Breast epithelium (tissue), 4 donors: ENCODE measurements at places on chromosomes 6 and 20.

DNA sequence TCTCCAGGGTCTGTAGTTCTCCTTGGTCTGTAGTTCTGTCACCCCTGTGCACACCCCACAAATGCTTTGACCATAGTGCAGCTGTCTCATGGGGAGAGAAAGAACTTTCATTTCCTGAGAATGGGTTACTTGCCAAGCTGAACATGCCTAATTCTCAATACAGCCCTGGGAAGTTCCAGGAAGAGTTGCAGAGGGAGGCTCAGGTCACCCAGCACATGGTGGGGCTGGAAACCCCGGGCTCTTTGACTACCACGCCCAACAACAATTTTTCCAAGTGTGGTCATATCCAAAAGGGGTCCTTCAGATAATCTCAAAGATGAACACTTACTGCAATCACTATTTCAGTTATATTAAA is 2.2 kb upstream of the PTPRA start:
- DNase-seq: no peak
- peak overlapping the region; percentile 33 for H3K27ac ChIP-seq
- H3K36me3 ChIP-seq: no peaks in the 10 kb centered on the region
- H3K4me1 ChIP-seq: peaks cover 12% of the 10 kb centered on the region
- no peaks in the 10 kb centered on the region for H3K27me3 ChIP-seq

- no peak overlapping the region for H3K27ac ChIP-seq
- no peak for DNase-seq
- no peak overlapping the region for H3K4me3 ChIP-seq
- H3K36me3 ChIP-seq: no peaks in the 10 kb centered on the region
- no peaks in the 10 kb centered on the region for H3K27me3 ChIP-seq
These were observed 199.9 kb downstream of the CD83 start for GRCh38 chr6:14317387-14317970.

- no peaks in the 10 kb centered on the region for H3K36me3 ChIP-seq
- no peak overlapping the region for H3K4me3 ChIP-seq
These were observed 83.8 kb downstream of the IYD start for GRCh38 chr6:150452428-150453243.

DNA sequence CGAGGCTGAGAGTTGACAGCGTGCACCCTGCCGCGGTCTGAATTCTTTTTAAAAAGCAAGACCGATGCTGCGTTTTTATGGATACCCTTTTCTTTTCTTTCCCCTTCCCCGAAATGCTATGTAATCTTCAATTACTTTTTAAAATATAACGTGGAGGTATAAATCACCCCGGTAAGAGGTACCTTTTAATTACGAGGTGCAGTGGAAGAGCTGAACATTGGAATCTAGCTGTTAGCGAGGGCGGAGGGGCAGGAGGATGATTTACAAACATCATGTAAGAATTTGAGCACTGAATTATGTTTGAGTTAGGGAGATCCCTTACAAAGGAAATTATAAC is 1.2 kb downstream of the EYA2 start:
- H3K27me3 ChIP-seq: no peaks in the 10 kb centered on the region
- no peak for DNase-seq
- peak overlapping the region; percentile 53 for H3K4me3 ChIP-seq

- no peaks in the 10 kb centered on the region for H3K4me1 ChIP-seq
- H3K36me3 ChIP-seq: no peaks in the 10 kb centered on the region
- no peak for DNase-seq
- no peak overlapping the region for H3K4me3 ChIP-seq
- no peaks in the 10 kb centered on the region for H3K27me3 ChIP-seq
These were observed 3.5 kb upstream of the OCSTAMP start for GRCh38 chr20:46553926-46554325.

- no peak for DNase-seq
- H3K27ac ChIP-seq: no peak overlapping the region
- no peaks in the 10 kb centered on the region for H3K4me1 ChIP-seq
- no peaks in the 10 kb centered on the region for H3K27me3 ChIP-seq
These were observed 290.9 kb downstream of the CDC5L start for GRCh38 chr6:44678252-44678935.

GRCh38 chr20:23032056-23032749 is 2.9 kb upstream of the SSTR4 start:
- H3K27ac ChIP-seq: no peak overlapping the region
- DNase-seq: no peak
- H3K36me3 ChIP-seq: no peaks in the 10 kb centered on the region
- no peaks in the 10 kb centered on the region for H3K4me1 ChIP-seq
- no peaks in the 10 kb centered on the region for H3K27me3 ChIP-seq

- H3K4me3 ChIP-seq: no peak overlapping the region
- no peaks in the 10 kb centered on the region for H3K27me3 ChIP-seq
- DNase-seq: no peak
These were observed 45.2 kb downstream of the NEDD9 start for GRCh38 chr6:11187301-11187700.

- H3K27me3 ChIP-seq: no peaks in the 10 kb centered on the region
- no peak overlapping the region for H3K4me3 ChIP-seq
- no peaks in the 10 kb centered on the region for H3K4me1 ChIP-seq
These were observed 16.7 kb upstream of the PRDM1 start for GRCh38 chr6:106069478-106069877.

DNA sequence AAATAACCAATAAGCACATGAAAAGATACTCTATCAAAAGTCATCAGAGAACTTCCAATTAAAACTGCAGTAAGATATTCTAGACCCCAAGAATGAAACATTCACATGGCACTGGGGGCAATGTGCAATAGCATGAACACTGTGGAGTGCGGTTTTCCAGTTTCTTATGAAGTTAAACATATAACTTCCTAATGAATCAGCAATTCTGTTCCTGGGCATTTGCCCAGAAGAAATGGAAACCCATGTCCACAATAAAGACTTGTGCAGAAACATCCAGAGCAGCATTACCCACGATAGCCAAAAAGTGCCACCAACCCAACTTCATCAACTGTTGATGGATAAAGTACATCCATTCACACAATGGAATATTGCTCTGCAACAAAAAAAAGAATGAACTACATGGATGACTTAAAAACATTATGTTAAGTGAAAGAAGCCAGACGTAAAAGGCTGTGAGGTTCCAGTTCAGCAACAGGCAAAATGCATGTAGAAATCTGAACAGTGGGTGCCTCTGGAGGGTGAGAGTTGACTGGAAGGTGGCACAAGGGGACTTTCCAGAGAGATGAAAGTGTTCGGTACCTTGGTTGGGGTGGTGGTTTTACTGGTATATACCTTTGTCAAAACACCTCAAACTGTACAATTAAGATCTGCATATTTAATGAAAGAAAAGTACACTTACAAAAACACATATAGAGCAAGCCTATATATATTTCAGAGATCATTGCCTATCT is 207.2 kb upstream of the ECI2 start:
- H3K27ac ChIP-seq: no peak overlapping the region
- no peak overlapping the region for H3K4me3 ChIP-seq
- DNase-seq: no peak
- no peaks in the 10 kb centered on the region for H3K4me1 ChIP-seq
